Mesenteric fat pad (tissue), 1 donor: ENCODE measurements at places on chromosomes 7 and 10. TPM values are rescaled to one million over a fixed set of nuclear protein-coding genes. Genes with fewer than 3 reads are reported as not detected.
A peak's percentile ranks its signal among the peaks of the same experiment; 100 is the strongest.

DNA sequence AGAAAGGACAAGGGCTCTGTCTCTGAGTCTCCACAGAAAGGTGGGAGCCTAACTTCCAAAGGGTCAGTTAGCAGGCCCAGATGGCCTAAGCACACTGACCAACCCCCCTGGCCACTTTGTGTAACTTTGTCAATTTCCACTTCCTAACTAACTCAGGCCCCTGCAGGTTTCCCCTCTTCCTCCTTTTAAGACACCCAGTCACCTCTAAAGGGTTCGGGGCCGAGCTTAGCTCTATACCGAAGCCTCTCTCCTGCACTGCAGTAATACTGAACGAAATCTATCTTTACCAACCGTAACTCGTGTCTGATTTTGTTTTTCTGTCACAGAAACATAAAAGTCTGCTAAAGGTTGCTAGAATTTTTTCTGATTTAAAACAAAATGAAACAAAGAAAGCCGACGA, 44.4 kb downstream of the CCDC3 start:
- no peak for DNase-seq

DNA sequence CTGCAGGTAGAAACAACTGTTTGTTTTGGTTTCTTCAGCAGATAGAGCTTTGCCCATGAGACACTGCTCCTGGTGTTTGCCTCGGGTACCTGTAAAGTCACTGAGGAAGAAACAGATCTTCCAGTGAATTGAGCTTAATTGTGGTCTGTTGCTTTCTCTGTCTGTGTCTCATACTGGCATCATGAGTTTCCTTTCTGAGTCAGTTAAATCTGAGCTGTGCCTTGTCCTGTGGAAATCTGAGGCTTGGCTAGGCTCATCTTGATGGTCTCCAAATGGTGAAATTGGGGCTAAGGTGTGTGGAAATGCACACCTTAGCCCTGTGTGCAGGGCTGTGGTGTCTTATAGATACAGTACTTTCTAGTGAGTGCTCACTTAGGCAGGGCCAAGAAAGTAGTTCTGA, 67.4 kb downstream of the GBF1 start:
- DNase-seq = no peak

DNA sequence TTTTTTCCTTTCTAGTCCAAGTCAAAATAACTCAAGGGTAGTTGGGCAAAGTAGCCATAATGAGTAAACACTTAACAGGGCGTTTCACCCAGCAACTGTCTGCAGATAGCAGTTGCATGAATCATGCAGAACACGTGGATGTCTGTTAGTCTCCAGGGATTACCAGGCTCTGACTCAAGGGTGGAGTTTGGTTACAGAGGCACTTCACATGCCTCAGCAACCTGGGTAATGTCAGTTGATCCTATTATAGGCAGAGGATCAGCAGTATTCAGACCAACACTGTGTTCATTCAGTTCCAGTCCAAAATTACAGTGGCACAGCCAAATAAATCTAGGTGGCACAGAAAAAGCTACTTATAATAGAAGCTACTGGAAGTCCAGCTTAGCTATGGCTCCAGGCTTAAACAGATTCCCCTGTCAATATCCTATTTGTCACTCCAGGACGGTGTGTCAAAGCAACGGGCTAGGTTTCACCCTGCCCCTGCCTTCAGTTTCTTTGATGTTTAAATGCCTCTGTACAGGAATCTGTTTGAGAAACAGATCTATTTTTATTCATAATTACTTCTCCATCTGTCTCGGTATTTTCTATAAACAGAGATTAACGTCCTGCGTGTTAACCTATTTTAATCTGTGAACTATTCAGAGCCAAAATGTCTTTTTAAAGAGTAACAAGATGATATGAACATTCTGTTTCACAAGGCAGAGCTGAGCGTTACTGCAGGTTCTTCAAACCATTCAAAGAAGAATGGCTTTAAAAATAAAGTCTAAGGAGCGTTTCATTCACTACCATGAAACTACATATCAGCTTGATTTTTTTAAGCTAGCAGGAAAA, 162.6 kb upstream of the AKR1E2 start:
- DNase-seq = no peak

- no peak for DNase-seq
Observed at GRCh38 chr10:51171946-51172345, 97.7 kb downstream of the PRKG1 start.

DNA sequence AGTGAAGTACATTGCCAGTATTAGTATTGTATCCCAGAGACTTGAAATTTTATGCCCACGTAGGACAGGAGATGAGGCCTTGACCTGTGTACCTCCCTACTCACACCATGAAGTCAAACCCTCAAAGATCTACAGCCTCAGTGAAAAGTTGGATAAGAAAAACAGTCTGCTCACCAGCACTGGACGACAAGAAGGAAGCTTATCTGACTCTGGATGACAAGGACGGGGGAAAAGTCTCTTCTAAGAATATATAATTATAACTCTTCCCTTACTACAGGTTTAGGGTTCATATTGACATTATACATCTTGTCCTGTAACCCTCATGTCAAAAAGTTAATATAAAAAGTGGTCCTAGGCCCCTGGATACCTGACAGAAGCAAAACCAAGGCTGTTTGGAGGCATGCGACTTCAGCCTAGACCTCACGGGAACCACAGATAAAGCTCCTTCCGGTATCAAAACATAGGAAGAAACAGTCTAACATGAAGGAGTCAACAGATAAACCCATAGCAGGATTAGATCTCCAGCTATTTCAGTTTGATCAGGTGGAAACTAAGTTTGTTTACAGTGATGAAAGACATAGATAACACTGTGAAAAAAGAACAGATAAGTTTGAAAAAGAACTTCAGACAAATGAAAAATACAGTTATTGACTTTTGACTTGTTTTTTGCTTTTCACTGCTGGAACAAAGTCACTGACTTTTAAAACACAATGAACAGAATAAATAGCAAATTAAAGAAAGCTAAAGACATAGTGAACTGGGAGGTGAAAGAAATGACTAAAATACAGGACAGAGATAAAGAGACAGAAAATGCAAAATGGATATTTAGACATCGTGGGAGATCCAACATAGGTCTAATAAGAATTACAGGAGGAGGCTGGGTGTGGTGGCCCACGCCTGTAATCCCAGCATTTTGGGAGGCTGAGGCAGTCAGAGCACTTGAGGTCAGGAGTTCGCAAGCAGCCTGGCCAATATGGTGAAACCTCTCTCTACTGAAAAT, 145.9 kb downstream of the PHTF2 start:
- DNase-seq = no peak

- DNase-seq = no peak
Observed at GRCh38 chr10:72087392-72087968, 871 bp downstream of the SPOCK2 start.

DNA sequence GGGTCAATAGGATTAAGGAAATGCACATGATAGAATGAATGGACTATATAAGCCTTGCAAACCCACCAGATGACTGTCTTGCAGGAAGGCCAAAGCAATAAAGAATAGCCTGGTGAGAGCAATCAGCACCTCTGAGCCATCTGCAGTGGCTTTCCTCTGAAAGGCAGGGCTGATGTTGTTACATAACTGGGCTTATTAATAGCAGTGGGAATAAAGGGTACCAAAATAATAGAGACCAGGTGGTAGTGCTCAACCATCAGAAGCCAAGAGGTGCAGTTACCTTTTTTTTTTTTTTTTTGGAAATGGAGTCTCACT, 16.8 kb upstream of the VPS26A start:
- no peak for DNase-seq

DNA sequence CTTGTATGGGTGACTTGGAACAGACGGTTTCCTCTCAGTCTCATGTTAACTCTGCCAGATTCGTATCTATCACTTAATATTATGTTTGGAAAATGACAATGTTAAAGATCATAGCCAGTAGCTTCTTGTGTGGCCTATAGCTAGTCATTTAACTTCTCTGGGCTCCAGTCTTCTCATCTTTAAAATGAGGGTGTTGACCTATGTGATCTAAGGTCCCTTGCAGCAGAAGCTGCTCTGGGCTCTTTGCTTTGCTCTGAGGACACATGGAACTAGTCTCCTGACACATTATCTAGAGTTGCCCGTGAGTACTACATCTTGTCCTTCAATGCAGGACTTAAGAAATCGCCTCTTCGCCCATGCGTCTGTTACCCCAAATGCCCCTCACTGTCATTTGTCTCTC, 93.1 kb downstream of the TMEM178B start:
- DNase-seq = no peak

- DNase-seq = no peak
Observed at GRCh38 chr7:99793443-99793842, 9.5 kb upstream of the CYP3A4 start.

DNA sequence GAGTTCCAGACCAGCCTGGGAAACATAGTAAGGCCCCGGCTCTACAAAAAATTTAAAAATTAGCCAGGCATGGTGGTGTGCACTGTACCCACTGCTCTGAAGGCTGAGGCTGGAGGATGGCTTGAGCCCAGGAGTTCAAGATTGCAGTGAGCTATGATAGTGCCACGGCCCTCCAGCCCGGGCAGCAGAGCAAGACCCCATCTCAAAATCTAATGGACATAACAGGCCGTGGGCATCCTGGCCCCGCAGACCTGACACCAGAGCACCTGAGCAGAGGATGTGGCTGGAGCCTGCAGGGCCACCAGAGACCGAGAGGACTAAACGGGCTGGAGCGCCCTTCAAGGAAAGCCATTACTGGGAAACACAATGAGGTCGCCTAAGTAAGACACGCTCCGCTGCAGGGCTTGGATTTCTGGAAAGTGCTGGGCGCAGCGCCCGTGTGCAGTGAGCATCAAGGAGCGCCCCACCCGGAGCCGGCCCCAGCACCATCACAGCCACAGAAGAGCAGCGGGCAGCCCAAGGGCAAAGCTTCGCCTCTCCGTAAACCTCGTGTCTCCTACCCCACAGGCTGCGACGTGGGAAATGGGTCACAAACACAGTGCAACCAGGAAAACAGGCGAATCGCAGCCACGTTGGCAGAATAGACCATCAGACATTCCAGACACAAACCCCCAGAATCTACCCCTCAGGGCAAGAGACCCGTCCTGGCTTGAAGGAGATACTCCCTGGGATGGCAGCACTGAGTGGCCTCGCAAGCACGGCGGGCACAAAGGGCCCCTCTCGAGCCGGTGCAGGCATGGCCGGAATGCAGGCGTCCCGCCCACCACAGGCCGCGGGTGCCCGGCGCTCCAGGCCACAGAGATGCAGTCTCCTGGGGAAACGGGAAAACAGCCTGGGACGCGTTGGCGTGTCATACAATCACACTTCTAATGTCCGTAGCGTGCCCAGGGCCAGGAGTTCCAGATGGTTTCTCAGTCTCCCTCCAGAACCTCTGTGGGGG, 4.9 kb downstream of the RADIL start:
- DNase-seq = peak; percentile 87

DNA sequence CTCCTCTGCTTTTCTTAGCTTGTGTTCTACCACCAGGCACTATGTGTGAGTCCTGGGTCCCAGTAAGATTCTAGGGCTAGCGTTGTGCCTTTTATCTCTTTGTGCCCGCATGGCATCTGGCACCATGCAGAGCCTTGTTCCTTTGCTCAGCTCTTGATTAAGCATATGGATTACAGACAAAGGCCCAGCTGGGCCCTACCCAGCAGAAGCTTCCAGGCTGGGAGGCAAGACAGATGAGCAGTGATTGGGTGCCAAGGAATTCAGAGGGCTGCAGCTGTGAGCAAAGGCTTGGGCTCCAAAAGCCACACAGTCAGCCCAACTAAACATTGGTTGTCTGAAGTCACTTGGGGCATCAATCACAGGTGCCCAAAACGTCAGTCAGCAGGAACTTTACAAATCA, 2.0 kb downstream of the ACSM6 start:
- no peak for DNase-seq

GRCh38 chr10:132572545-132572937, 35.0 kb downstream of the INPP5A start:
- no peak for DNase-seq

- no peak for DNase-seq
Observed at GRCh38 chr10:69466689-69467088, 15.4 kb downstream of the TSPAN15 start.

Gene FAM131B
- total RNA-seq = 1.8 TPM

- no peak for DNase-seq
Observed at GRCh38 chr7:155538293-155538692, 8.1 kb downstream of the CNPY1 start.

DNA sequence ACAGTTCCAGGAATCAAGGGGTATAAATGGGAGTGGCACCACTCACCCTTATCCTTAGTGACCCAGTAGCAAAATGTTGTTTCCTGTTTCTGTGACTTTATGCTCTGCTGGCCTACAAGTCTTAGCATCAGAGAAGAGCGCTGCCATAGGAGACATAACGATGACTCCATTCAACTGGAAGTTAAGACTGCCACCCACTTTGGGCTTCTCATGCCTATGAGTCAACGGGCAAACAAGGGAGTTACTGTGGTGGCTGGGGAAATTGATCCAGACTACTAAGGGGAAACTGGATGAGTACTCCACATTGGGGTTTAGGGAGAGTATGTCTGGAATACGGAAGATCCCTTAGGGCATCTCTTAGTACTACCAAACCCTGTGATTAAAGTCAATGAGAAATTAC, 40.6 kb upstream of the PIK3CG start:
- DNase-seq = no peak
